Lower lobe of right lung (tissue), 2 donors: ENCODE measurements at places on chromosomes 13 and 19. TPM values are rescaled to one million over a fixed set of nuclear protein-coding genes. Genes with fewer than 3 reads are reported as not detected.

DNA sequence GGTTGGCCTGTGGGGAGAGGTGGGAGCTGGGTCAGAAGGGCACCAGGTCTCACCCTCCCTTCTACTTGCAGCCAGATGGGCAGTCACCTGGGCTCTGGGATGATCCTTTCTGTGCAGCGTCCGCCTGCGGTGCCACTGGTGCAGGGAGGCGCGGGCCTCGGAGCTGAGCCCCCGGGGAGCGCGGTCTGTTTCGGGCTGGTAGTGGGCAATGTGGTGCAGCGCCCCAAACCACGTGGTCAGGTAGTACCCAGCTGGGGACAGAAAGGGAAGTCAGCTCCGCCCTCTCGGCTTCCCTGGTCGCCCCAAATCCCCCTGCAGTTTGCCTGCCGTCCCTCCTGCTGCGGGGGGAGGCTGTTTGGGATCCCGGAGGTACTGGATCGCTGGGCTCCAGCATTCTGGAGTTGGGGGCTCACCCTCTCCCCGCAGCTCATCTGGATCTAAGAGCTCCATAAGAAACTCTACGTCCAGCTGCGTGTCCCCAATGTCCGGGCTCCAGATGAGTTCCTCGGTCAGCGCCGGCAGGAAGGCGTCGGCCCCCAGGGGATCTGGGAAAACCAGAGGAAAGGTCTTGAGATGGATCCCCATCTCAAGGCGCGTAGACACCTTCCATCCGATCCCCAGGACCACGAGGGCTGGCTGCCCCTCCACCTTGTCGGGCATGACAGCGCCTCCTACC lies 8.8 kb downstream of the RINL start:
- DNase-seq, result no peak

DNA sequence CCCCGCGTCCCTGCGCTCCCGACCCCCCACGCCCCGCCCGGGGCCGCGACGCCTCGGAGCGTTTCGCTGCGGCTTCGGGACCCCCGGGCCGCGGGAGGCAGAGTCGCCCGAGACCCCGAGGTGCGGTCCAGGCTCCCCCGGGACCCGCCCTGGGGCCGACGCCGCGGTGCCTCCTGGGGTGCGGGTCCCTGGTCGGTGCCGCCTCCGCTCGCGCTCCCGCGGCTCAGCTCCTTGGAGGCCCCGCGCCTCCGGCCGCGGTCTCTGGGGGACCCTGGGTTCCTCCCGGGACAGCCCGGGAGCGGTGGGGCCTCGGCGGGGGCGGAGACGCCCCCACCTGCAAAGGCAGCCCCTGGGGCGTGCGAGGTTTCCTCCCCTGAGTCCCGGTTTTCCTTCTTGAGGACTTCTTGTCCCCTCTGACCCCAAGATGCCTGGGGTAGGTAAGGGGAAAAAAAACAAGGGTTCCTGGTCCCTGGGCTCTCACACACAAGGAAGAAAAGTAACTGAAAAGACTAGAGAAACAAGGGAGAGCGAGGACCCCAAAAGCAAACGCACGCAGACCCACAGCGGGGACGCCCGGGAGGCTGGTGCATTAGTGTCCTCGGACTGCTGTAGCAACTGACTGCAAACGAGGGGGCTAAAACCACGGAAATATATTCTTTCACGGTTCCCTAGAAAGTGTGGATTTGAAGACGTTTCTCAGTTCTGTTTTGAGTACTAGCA lies 740 bp downstream of the ZNF555 start:
- DNase-seq, result no peak

The BCL2L12 gene
- 17.0 TPM for total RNA-seq

- no peak for DNase-seq
These were observed 306.2 kb downstream of the ATP8A2 start for GRCh38 chr13:25677956-25678355.

The RASGRP4 gene
- 13.5 TPM for total RNA-seq

The ACOD1 gene
- not detected for total RNA-seq

DNA sequence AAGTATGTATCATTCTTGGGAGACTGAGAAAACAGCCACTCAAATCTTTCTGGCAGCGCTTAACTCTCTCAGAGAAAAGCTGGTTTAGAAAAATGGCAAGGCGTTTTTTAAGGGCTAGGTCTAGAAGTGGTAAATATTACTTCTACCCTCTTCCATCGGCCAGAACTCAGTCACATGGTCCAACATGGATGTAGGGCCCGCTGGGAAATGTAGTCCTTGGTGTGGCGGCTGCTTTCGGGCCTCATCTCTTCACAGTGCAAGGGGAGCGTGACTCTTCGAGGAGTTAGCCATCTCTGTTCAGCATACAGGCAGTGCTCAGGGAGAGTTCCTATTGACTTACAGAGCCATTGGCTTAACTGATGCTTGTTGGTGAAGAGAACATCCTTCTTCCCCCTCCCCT lies 6.3 kb downstream of the VSTM2B start:
- no peak for DNase-seq

The ERICH6B gene
- total RNA-seq, result not detected

The ZNF563 gene
- total RNA-seq, result 2.3 TPM

DNA sequence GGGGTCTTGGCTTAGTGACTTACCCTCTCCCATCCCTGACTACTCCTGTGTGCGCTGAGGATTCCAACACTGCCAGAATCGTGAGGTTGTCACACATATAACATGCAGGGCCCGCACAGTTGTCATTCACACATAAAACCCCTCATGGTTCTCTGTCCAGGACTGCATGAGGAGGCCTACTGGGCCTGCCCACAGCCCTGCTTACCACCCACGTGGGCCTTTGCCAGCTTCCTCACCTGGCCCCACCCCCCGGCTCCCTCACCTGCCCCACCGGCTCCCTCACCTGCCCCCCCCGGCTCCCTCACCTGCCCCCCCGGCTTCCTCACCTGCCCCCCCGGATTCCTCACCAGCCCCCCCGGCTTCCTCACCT lies 197.2 kb downstream of the TEX29 start:
- no peak for DNase-seq

- no peak for DNase-seq
These were observed 222.8 kb downstream of the LIG4 start for GRCh38 chr13:107992542-107992941.
